ENCODE measurements at places on chromosomes 5 and 9.

DNA sequence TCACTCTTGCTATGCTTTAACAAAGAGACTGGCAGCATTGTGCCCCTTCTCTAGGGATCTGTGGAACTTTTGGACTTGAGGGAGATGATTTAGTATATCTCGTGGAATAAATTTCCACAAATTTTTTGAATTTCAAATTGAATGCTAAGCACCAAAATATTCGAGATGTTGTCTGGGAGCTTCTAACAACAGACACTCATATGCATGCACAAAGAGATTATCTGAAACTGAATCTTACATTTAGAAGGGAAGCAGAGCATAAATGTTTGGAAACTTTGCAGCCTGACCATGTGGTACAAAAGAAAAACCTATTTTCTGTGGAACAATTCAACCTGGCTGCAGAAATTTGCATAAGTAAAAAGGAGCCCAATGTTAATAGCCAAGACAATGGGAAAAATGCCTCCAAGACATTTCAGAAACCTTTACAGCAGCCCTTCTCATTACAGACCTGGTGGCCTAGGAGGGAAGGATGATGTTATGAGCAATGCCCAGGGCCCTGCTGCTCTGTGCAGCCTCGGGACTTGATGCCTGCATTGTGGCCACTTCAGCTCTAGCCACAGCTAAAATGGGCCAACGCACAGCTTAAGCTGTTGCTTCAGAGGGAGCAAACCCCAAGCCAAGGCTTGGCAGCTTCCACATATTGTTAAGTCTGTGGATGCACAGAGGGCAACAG, 285.8 kb upstream of the FAM174A start:
- DNase-seq = no peak

DNA sequence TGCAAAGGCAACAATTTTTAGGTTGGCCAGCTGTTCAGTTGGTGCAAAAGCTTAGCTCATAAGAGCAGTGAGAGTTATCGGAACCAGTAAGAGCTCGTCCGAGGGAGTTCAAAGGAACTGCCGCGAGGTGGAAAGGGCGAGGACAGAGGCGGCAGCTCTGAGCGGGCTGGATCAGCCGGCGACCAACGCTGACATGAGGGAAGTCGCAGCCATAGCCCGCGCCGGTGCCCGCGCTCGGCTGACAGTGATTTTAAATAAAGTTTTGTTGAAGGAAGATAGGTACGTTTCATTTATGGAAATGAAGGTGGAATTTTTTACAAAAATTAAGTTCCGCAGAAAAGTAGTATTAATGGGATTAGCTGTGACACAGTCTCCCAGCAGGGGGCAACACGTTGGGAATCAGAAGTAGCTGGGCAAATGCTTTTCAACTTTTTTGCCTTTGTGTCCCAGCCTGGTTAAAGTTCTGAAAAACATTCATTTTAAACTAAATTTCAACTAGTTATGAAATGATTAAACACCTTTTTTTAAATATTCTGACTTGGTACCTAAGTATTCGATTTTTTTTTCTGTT, 43.2 kb downstream of the FBXO4 start:
- no peak for DNase-seq

GRCh38 chr9:35675732-35676392, 2.1 kb downstream of the CA9 start:
- no peak for DNase-seq

- peak; percentile 16 for DNase-seq
Measured at GRCh38 chr9:91580136-91580535, 156.5 kb upstream of the NFIL3 start.

DNA sequence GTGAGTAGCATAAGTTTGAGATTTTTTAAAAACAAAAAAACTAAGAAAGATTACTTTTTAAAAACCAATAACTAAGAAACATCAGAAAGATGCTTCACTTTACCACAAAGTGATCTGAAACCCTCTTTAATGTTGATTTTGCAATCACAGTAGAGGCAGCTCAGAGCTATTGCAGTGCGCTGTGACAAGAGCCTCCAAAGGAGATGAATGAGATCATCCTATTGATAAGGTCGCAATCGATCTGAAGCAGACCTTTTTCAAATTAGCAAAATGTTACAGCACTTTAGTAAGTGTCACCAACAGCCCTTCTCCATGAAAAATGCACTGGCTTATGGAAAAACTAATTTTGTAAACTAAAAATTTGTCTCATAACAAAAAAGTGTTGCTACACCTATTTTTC, 284.6 kb upstream of the EFNA5 start:
- no peak for DNase-seq

- peak; percentile 55 for DNase-seq
Measured at GRCh38 chr9:21779397-21779796, 23.0 kb upstream of the MTAP start.

- DNase-seq = peak; percentile 58
Measured at GRCh38 chr5:113678924-113679575, 165.6 kb downstream of the YTHDC2 start.

- DNase-seq = no peak
Measured at GRCh38 chr5:39328731-39329130, 35.6 kb downstream of the C9 start.

- DNase-seq = no peak
Measured at GRCh38 chr5:95948631-95949030, 13.0 kb downstream of the ELL2 start.

DNA sequence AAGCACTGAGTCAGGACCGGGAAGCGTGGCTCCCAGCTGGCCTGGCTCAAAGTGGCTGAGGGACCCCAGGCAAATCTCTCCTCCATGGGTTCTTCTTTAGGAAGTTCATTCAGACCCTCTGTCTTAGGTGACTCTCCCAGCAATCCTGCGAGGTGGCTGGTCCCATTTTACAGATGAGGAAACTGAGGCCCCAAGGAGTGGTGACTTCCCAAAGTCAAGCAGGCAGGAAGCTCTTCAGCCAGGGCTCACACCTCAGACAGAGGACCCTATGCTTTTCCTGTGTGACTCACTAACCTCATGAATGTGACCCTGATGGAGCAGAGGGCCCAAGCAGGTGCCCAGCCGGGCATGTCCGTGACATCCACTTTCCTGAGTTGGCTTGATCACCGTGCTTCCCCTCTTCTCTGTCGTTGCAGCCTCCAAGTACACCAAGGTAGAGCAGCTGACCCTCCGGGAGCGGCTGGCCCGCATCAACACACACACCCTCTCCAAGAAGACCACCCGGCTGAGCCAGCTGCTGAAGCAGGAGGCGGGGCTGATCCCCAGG, 36.5 kb downstream of the ARHGEF37 start:
- no peak for DNase-seq

GRCh38 chr9:91646702-91647101, 223.1 kb upstream of the NFIL3 start:
- DNase-seq = no peak

DNA sequence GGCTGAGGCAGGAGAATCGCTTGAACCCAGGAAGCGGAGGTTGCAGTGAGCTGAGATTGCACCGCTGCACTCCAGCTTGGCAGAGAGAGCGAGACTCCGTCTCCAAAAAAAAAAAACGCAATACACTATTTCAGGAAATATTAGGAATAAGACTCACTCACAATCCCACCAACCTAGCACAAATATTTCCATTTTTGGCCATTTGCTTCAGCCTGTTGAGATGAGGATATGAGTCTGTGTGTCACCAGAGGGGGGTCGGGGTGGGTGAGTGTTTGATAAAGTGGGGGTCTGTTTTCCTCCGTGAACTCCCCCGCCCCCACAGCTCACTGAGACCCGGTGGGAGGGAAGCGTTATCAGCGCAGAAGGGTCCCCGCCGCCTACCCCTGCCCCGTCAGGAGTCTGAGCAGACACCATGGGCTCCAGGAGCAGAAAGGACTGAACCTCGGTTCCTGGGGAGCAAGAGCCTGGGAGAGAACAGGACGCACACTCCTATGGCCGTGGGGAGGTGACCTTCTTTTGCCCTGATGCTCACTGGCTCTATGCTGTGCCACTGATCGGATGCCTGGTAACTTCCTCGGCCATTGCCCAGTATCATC, 153.8 kb upstream of the PHYKPL start:
- no peak for DNase-seq

DNA sequence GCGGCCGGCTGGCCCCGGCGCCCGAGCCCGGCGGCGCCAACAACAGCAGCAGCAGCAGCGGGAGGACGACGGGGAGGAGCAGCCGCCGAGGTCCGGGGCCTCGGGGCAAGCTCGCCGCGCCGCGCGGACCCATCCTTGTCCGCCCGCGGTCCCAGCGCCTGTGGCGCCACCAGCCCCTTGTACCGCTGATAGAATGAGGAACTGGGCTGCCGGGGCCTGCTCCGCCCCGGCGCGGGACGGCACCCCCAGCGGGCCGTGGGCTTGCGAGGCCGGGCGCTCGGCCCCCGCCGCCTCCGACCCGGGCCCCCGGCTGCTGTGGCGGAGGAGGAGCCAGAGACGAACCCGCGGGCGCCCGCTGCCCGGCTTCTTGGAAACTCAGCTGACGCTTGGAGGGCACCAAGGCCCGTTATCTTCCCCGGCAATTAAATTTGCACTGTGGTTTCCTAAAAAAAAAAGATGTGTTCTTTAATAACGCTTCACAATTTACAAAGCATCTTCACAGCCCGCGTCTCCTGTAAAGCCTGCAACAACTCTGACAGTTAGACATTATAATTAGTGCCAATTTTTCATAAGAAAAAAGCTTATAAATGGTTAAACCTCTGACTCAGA, at the start of gene ARSB:
ARSB (minus strand) TSS at position 195 of the 609 bp plus-strand sequence; CDS start at position 133, 62 bp downstream.
- DNase-seq = no peak

DNA sequence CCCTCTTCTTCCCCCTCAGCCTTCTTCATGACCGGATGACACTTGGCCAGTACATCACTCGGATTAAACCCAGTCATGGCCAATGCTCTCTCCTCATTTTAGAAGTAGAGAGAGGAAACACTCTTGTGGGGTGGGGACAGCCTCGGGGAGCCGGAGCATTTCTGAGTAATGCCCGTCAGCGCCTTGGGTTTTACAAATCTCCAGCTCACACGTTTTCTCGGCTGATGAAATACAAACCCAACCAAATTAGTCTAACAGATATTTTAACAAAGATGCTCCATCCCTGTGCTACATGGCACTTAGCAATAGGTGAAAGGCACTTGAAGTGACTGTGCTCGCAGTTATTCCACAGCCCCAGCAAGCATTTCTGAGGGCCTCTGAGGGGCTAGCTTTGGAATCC, 51.7 kb downstream of the ZNF366 start:
- no peak for DNase-seq

DNA sequence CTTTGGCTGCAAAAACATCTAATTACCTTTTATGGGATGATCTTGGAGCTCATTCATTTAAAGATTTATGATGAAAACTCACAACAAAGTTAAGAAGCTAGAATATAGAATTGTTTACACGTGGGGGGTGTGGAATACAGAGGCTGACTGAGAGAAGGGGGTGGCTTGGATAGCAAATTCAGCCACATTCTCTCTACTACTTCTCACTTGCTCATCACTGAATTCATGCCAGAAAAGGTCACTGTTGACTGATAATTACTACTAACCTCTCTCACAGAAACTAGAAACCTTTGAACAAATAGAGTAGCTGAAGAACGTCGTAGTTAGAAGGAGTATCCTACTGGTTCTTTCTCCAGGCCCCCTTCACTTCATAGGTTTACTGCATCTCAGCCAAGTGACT, 808.2 kb downstream of the BRINP1 start:
- DNase-seq = no peak

DNA sequence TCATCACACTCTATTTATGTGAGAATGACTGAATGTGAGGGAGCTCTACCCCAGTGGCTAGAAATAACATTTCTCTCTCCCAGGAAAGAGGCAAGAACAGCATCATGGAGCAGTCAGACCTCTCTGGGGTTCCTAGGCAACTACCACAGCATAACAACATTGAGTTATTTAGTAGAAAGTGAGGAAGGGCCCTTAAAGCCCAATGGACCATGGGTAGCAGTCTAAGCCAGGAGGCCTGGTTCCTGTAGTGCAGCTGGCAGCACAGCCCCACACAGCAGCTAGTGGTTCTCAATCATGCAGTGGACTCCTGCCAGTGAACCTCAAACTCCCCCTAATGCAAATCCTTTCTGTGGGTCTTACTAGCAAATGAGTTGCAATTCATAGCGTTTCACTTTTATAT, 55.3 kb downstream of the SPEF2 start:
- DNase-seq = no peak

GRCh38 chr5:43711496-43711895, 108.5 kb downstream of the NNT start:
- DNase-seq = peak; percentile 77

GRCh38 chr9:68969538-68969937, 44.4 kb downstream of the PRKACG start:
- no peak for DNase-seq

DNA sequence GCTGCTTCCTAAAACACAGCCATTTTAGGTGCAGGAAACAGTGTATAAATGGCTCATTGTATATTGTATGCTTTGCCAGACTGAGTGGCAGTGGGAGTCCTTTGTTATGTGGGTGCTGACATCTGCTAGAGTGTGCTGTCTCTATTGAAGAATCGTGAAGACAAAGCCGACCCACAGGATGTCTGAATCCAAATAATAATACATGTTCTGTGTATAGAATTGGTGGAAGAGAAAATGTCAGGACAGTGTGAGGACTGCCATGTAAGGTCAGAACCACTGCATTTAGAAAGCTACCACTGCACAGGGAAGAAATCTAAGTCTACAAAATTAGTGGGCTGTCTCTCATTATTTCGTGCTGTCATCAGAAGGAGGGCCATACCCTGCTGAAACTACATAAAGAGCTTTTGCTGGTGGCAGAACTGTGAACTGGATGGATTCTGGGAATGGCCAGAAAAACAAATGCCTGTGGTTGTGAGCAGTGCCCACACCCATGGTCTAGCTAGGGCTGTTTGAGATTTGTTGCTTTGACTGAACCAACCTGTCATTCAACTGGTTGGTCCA, 2.5 kb downstream of the IL7R start:
- DNase-seq = peak; percentile 46

DNA sequence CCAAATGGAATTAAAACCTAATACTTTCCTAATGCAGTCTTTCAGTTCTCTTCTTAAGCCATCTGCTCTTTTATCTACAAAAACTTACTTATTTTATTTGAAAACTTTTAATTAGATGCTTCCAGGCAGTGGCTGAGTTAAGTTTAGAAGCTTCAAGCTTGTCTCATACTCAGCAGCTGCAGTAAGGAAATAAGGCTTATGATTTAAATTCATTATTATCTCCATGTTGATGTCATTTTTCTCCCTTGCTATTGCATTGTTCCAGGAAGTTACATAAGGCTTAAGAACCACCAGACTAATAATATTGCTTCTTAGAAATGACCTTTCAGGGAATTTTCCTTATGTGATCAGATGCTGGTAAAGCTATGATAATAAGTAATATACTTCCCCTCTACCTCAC, 119.6 kb downstream of the PPP2R2B start:
- no peak for DNase-seq

- DNase-seq = peak; percentile 40
Measured at GRCh38 chr9:70222354-70222753, 36.4 kb upstream of the SMC5 start.

GRCh38 chr9:128733256-128733655, 9.3 kb upstream of the ZDHHC12 start:
- peak; percentile 85 for DNase-seq

Measured in fibroblast of lung (primary cell).